ENCODE measurements at places on chromosomes 7 and 10.

- no peaks in the 10 kb centered on the region for H3K4me1 ChIP-seq
- no peak for DNase-seq
- H3K4me3 ChIP-seq = no peak overlapping the region
- no peaks in the 10 kb centered on the region for H3K27me3 ChIP-seq
- H3K36me3 ChIP-seq = no peaks in the 10 kb centered on the region
Observed at GRCh38 chr7:1996816-1997215, 235.9 kb downstream of the MAD1L1 start.

- no peaks in the 10 kb centered on the region for H3K4me1 ChIP-seq
- no peak overlapping the region for H3K4me3 ChIP-seq
- no peak for DNase-seq
- peaks cover 4% of the 10 kb centered on the region for H3K27me3 ChIP-seq
- no peaks in the 10 kb centered on the region for H3K36me3 ChIP-seq
- no peak overlapping the region for H3K27ac ChIP-seq
Observed at GRCh38 chr7:72335561-72336381, 76.4 kb downstream of the CALN1 start.

DNA sequence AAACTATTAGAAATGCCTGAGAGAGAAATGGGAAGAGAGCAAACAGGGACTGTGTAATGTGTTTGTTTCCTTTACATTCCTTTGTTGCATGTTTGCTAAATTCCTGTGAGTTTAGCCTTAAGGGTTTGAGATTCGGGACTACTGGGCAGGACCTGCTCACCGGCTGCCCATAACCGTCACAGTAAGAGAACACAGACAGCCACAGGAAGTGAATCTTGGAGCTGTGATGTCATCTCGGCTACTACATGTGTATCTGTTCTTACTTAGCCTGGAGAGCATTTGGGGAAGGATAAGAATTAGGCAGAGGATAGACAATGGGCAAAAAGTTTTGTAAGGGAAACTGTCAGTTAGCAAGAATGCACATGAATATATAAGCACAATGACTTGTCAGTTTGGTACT lies 485.1 kb upstream of the KLF6 start:
- no peak overlapping the region for H3K27ac ChIP-seq
- no peak for DNase-seq
- H3K4me3 ChIP-seq = no peak overlapping the region
- no peaks in the 10 kb centered on the region for H3K4me1 ChIP-seq

GRCh38 chr10:13555884-13556510 lies 27.2 kb upstream of the BEND7 start:
- H3K27ac ChIP-seq = no peak overlapping the region
- no peaks in the 10 kb centered on the region for H3K27me3 ChIP-seq
- DNase-seq = no peak
- no peaks in the 10 kb centered on the region for H3K36me3 ChIP-seq
- H3K4me1 ChIP-seq = no peaks in the 10 kb centered on the region
- H3K4me3 ChIP-seq = no peak overlapping the region

GRCh38 chr7:2507917-2508306 lies 11.7 kb upstream of the LFNG start:
- peaks cover 57% of the 10 kb centered on the region for H3K4me1 ChIP-seq
- no peaks in the 10 kb centered on the region for H3K27me3 ChIP-seq
- no peak for DNase-seq
- H3K4me3 ChIP-seq = no peak overlapping the region
- peak overlapping the region; percentile 98 for H3K27ac ChIP-seq

- H3K4me1 ChIP-seq = no peaks in the 10 kb centered on the region
- H3K27ac ChIP-seq = no peak overlapping the region
- no peak overlapping the region for H3K4me3 ChIP-seq
- DNase-seq = no peak
- H3K36me3 ChIP-seq = no peaks in the 10 kb centered on the region
- no peaks in the 10 kb centered on the region for H3K27me3 ChIP-seq
Observed at GRCh38 chr10:107540981-107541380, 376.5 kb upstream of the SORCS1 start.

DNA sequence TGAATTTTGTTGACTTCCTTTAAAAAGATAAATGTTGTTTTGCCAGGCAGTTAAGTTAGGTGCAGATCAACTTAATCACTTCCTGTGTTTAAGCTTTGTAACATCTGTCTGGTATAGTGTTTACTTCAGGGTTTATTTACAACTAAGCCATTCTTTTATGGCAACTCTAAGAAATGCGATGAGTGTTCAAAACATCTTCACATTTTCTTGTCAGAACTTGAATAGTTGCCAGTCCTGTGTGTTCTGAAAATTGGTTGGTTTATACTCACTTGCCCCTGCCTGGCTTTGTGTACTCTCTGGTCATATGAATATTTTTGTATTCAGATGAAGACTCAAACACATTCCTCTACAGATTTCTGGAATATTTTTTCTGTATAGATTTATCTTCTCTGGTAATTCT lies 327.2 kb downstream of the MDFIC start:
- H3K4me3 ChIP-seq = no peak overlapping the region
- no peaks in the 10 kb centered on the region for H3K27me3 ChIP-seq
- no peak for DNase-seq
- no peaks in the 10 kb centered on the region for H3K36me3 ChIP-seq
- no peak overlapping the region for H3K27ac ChIP-seq
- H3K4me1 ChIP-seq = no peaks in the 10 kb centered on the region

- H3K27me3 ChIP-seq = no peaks in the 10 kb centered on the region
- H3K4me1 ChIP-seq = no peaks in the 10 kb centered on the region
- H3K27ac ChIP-seq = no peak overlapping the region
- no peak for DNase-seq
- no peak overlapping the region for H3K4me3 ChIP-seq
- H3K36me3 ChIP-seq = no peaks in the 10 kb centered on the region
Observed at GRCh38 chr7:79464051-79464450, 10.6 kb upstream of the MAGI2 start.

- DNase-seq = no peak
- no peak overlapping the region for H3K27ac ChIP-seq
- H3K4me3 ChIP-seq = no peak overlapping the region
- no peaks in the 10 kb centered on the region for H3K4me1 ChIP-seq
Observed at GRCh38 chr7:30888747-30889146, 22.9 kb upstream of the AQP1 start.

- H3K27me3 ChIP-seq = no peaks in the 10 kb centered on the region
- no peak overlapping the region for H3K27ac ChIP-seq
- no peaks in the 10 kb centered on the region for H3K4me1 ChIP-seq
- H3K36me3 ChIP-seq = no peaks in the 10 kb centered on the region
- DNase-seq = no peak
- H3K4me3 ChIP-seq = no peak overlapping the region
Observed at GRCh38 chr10:34789966-34790506, 25.1 kb downstream of the PARD3 start.
